ENCODE measurements at places on chromosomes 2 and 18.

DNA sequence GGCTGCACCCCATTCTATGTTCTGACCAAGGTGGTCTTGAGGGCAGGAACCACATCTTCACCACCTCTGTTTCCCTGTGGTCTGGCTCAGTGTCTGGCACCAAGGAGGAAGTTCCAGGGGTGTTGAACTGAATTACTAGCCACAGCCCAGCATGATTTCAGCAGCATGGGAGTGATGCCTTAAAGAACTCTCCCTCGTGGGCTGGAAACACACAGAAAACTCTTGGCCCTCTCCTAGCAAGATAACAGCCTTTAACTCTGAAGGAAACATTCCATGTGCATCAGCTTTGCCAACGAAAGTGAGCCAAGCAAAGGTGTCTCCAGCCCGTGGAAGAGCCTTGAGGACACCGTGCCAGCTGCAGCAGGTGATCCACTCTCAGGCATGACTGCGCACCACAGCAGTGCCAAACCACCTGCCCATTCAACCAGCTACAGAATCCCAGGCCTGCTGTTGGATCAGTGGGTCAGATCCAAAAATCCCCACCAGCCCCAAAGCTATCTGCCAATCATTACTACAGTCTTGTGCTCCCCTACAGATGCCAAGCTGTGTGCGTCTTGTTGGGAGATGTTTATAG, 124.8 kb downstream of the TTC32 start:
- no peak for DNase-seq

DNA sequence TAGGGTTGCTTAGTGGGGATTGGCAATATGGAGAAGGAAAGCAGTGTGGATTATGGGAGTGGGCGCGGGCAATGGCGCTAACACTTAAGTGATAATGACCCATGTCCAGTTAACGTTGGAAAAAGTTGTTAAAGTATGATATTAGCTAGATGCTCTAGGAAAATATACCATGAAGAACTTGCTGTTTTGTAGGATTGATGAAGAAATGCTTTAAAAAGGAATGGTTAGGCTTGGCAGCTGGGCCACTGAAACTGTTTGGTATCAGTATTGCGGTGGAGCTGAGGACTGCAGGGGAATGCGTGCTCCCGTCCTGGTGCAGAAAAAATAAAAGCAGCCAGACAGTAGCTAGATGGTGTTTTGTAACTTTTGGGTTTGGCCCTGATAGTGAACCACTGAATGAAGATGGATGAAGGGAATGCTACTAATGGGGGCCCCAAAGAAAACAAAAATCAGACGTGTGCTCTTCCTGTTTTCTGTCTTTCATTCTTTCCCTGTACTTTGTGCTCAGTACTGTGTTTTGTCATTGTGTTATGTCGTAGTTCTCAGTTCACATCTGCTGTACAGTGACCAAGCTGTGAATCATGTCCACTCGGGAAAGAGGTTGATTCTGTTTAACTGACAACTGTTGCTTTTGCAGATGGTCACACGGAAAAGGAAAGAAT, 999 bp downstream of the INSIG2 start:
- DNase-seq = no peak

DNA sequence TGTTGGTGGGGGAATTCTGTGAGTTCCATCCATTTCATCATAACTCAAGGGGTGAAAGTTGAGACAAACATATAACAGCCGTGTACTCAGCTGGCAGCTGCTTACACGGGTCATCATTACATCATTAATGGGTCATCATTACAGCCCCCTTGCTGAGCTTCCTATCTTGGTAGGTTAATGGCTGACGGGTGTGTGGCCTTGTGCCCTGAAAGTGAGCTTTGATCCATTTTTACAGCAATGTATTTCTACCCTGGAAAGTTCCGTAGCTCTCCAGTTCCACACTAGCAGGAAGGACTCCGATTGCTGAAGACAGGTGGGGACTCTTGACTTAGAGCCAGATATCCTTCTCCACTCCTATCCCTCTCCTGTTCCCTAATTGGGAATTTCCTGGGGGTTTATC, 105.2 kb upstream of the DLX2 start:
- DNase-seq = no peak

- DNase-seq = no peak
Observed at GRCh38 chr2:28621172-28622100, 125.6 kb downstream of the PLB1 start.

DNA sequence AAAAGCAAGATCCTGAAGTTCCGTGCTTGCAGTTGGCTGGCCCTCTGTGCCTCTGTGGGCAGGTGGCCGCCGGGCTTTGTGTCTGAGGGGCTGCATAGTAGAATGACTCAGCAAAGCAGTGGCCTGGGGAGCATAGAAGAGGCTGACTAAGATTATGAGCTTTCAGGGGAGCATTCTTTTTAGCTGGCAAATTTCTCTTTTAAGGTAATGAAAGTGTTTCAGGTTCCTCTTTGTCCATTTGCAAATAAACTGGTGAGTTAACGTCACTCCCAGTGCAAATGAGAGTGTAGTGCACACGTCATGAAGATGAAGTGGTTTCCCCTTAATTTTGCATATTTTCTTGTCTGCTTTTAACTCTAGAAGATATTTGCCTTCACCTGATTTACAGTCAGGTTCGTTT, 98.6 kb downstream of the BCL2L11 start:
- no peak for DNase-seq

- DNase-seq = no peak
Observed at GRCh38 chr2:36811071-36811470, 114.6 kb downstream of the VIT start.

Data from cortex of kidney (tissue), 1 donor.